Gastrocnemius medialis (tissue), 4 donors: ENCODE measurements at places on chromosomes 4 and X. TPM values are rescaled to one million over a fixed set of nuclear protein-coding genes. Genes with fewer than 3 reads are reported as not detected.
A peak's percentile ranks its signal among the peaks of the same experiment; 100 is the strongest.

Gene IL9R
- total RNA-seq, result not detected

DNA sequence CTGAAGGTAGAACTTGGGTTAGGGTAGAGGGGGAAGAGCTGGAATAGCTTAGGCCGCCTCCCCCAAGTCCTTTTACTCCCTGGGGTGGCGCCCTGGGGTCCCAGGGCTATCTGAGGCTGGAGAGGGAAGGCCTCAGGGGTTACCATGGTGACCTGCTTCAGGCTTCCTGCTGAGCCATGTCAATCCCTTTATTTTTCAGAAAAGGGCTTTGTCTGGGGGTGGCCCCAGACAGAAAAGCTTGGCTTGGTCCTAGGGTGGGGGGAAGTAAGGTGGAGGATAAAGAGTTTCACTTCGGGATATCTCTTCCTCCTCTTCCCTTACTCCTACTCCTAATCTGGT lies 6.3 kb downstream of the EFNB1 start:
- H3K4me1 ChIP-seq, result no peaks in the 10 kb centered on the region
- DNase-seq, result no peak
- H3K27me3 ChIP-seq, result no peaks in the 10 kb centered on the region
- H3K4me3 ChIP-seq, result no peak overlapping the region
- H3K36me3 ChIP-seq, result peaks cover 4% of the 10 kb centered on the region
- no peak overlapping the region for H3K27ac ChIP-seq

Gene VCX2
- total RNA-seq, result not detected

DNA sequence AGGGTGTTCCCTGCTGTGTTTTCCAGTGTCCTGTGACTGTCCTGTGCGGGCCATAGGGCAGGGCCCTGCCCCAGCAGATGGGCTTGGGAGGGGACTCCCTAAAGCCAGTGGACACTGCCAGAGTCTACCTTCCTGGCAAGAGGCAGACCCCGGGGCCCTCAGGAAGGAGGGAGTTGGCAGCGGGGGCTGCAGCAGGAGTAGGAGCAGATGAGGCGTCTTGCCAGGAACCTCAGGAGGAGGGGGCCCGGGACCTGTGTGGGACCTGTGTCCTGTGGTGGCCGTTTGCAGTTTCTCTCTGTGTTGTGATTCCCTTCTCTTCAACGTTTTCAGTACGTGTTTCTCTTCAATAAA lies 3.8 kb downstream of the PNMA3 start:
- H3K4me3 ChIP-seq, result no peak overlapping the region
- H3K27me3 ChIP-seq, result peaks cover 8% of the 10 kb centered on the region
- no peaks in the 10 kb centered on the region for H3K36me3 ChIP-seq
- no peaks in the 10 kb centered on the region for H3K4me1 ChIP-seq
- H3K27ac ChIP-seq, result no peak overlapping the region

GRCh38 chr4:7787681-7788141 lies 151.9 kb downstream of the AFAP1 start:
- H3K36me3 ChIP-seq, result no peaks in the 10 kb centered on the region
- H3K27me3 ChIP-seq, result no peaks in the 10 kb centered on the region
- H3K4me3 ChIP-seq, result no peak overlapping the region
- peaks cover 6% of the 10 kb centered on the region for H3K4me1 ChIP-seq

Gene MAGEA12
- total RNA-seq, result not detected

- DNase-seq, result no peak
- H3K4me3 ChIP-seq, result no peak overlapping the region
These were observed 17.5 kb downstream of the CXCL13 start for GRCh38 chr4:77623091-77623490.

DNA sequence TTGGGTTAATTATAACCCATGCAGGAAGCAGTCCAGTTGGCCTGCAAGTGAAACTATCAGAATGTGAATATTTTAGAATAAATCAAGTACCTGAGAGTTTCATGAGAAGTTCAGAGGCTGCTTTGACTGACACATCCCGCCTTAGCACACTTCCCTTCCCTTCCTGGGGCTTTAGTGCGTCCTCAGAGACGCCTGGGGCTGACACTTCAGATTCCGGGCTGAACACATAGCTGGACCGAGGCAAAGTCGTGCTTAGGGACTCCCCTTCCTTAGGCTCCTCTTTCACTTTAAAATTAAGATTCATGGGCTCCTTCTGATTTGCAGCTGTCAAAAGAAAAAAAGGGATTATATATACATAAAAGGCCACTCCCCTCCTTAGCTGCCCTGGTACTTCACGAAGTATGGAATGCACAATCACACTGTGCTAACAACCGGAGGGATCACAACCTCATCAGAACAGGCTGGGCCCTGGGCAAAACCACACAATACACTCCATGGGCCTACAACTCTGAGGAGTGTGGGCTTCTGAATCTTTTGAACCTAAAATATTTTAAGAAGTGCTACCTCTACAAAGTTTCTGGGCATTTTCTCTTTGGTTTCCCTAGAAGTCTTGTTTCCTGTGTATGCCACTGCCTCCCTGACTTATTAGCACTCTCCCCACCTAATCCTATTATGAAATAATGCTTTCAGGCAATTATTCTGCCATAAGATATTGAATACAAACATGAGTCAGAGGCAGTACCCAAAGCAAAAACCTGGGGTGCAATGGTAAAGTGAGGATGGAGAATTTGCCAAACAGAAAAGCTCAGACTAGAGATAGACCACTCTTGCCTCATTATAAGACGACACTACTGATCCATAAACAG lies 68.2 kb downstream of the ZNF827 start:
- peak overlapping the region; percentile 67 for H3K27ac ChIP-seq
- no peak for DNase-seq
- H3K27me3 ChIP-seq, result no peaks in the 10 kb centered on the region
- H3K36me3 ChIP-seq, result no peaks in the 10 kb centered on the region
- H3K4me3 ChIP-seq, result no peak overlapping the region
- H3K4me1 ChIP-seq, result peaks cover 37% of the 10 kb centered on the region

GRCh38 chr4:172521248-172521647 lies 647.4 kb upstream of the GALNT7 start:
- H3K4me1 ChIP-seq, result no peaks in the 10 kb centered on the region
- H3K4me3 ChIP-seq, result no peak overlapping the region
- no peak for DNase-seq
- H3K27me3 ChIP-seq, result no peaks in the 10 kb centered on the region

Gene PPARGC1A
- 30.6 TPM for total RNA-seq

DNA sequence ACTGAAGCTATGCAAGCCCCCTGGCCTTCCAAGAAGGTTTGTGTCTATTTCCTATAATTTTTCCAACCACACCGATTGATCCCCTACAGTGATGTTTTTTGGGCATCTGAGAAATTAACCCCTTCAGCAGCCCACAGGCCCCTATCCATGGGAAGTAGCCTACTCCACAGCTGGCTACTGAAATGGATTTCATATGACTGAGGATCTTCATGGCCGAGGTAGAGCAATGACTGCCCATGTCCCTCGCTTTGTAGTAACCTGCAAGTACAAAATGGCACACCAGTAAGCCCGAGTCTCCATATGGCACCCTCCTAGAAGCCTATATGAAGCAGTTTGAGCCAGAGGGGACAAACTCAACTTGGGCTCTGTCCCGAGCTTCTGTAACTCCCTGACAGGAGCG lies 36.8 kb downstream of the MAP9 start:
- H3K4me3 ChIP-seq, result no peak overlapping the region
- no peak overlapping the region for H3K27ac ChIP-seq
- H3K4me1 ChIP-seq, result no peaks in the 10 kb centered on the region
- no peaks in the 10 kb centered on the region for H3K27me3 ChIP-seq
- H3K36me3 ChIP-seq, result no peaks in the 10 kb centered on the region

GRCh38 chr4:99815597-99816011 lies 1.0 kb upstream of the DAPP1 start:
- no peaks in the 10 kb centered on the region for H3K36me3 ChIP-seq
- H3K27ac ChIP-seq, result no peak overlapping the region
- H3K27me3 ChIP-seq, result no peaks in the 10 kb centered on the region

Gene GLRA3
- not detected for total RNA-seq

Gene FSTL5
- not detected for total RNA-seq

Gene ARHGEF9
- 2.0 TPM for total RNA-seq

Gene PTCHD1
- total RNA-seq, result 0.09 TPM

Gene EMCN
- total RNA-seq, result 12.9 TPM
